Hematopoietic multipotent progenitor cell treated with erythropoietin and hydrocortisone succinate and interleukin-3 and kit ligand, for 17 days (in vitro differentiated cells): ENCODE measurements at places on chromosomes 4 and X.
A peak's percentile ranks its signal among the peaks of the same experiment; 100 is the strongest.

DNA sequence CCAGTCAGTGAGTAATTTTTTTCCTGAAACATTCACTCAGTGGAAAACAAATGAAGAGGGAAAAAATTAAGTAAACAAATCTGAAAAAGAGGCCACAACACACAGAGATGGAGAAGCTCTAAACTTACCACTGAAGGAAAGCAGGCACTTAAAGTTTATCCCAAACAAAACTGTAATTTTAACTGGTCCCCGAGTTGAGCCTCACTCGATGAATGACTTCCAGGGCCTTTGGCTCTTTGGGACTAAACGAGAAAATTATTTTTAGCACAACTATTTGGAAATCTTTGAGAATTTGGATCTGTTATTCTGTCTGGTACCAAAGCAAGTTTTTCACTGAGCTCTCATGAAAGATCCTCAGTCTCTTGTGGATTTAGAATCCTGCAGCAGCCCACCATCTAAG lies at the start of gene C1QTNF7:
C1QTNF7 (plus strand) TSS at position 333 of the 400 bp plus-strand sequence. CDS start 7,711 bp downstream, outside the sequence.
- no peak for DNase-seq

GRCh38 chr4:11748164-11748872 lies 319.6 kb upstream of the HS3ST1 start:
- no peak for DNase-seq

GRCh38 chrX:45264865-45265264 lies 64.2 kb upstream of the DIPK2B start:
- no peak for DNase-seq

GRCh38 chr4:128809477-128810330 lies at the start of gene JADE1:
Gene JADE1 (plus strand): TSS chr4:128809700. CDS start chr4:128831759, 22,059 bp downstream.
- DNase-seq: peak; percentile 89

DNA sequence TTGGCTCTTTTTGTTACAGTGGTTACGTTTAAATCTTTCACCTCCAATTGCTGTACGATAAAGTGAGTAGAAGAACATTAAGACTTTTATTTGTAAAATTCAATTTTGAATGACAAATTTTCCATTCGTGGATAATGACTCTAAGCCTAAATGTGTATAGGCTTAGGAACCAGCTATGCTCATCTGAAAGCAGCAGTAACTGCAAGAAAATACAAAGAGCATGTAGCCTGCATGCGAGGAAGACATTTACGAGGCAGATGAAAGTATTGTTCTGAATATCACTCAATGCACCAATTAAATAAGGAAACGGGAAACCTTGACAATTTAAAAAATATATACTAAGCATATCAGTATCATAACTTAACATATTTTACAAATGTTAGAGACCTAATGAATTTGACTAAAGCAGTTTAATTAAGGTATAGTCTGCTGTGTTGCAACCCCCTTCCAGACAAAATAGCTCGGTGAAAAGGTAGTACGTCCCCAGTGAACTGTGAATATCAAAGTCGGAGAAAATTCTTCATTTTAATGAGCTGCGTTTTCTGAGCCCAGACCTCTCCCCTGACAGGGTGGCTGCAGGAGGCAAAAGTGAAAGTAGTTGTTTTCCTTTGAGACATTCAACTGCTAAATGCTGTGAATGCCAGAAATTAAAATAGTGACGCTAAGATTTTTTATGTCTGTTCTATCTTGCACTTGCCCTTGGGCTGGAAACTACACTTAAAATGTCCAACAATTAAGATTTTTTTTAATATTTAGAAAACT lies 1236.5 kb upstream of the TENM3 start:
- no peak for DNase-seq

DNA sequence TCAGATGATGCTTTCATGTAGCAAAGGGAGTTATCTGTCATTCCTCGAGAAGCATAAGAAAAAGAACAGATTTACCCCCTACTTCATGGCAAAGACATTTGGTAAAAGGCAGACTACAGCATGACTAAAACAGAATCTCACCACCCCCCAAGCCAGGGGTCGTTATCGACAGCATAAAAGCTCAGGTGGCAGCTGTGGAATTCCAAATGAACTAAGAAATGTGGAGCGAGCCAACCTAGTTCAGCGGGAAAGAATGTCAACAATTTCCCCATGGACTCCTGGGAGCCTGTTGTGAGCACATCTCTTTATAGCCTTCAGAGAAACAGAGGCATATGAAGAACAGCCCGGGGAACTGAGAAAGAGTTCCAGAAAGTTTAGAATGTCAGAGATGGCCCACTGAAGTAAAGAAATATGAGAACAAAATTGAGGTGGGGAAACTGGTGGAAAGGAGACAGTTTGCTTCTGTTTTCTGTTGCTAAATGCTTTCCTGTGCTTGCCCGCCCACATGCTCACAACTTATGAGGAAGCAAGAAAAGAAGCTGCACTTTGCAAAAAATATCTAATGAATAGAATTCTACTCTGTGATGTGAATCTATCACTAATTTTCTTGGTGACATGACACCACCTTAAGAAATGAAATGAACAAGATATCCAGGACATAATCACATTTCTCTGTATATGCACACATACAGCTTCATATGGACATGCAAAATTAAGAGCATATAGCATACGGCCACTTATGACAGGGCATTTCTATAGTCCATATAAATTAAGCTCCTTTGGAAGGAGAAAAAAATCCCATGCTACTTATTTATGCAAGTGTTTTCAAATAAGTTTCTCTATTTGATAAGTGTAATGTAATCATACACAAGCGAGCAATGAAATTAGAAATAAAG lies 135.3 kb upstream of the MID1 start:
- DNase-seq: no peak

DNA sequence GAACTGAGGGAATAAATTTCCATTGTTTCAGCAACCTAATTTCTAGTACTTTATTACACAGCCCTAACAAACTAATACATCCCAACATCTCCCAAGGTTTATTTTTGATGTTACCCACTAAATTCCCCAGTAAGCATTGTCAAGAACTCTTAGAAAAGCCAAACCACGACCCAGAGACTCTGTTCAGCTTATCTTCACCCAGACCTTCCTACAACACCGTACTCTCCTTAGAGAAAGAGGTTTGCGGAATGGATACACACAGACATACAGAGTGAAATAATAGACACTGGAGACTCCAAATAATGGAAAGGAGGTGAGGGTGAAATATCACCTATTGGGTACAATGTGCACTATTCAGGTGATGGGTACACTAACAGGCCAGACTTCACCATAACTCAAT lies 75.6 kb downstream of the LRBA start:
- DNase-seq: no peak

DNA sequence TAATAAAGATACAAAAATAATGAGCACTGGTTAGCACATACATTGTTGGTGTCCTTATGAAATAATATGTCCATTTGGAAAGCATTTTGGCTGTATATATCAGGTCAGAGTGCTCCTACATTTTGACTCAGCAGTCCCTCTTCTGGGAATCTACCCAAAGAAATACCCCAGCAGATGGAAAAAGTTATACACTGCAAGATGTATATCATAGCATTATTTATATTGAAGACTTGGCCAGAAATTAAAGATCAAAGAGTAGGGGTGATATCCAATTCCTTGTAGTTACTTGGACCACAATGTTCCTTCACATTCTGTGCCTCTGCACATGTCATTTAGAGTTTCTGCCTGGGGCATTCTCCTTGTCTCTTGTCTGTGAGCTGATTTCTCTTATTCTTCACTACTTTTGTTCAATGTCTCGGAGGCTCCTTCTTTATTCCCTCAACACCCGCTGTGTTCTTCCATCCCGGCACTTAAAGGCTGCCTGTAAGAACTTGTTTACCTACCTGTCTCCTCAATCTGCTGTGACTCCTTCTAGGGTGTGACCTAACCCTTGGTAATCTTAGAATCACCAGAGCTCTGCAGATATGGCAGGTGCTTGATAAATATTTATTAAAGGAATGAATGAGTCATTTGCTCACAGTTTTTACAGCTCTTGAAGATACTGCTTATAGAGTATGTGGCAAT lies 3.1 kb upstream of the TSPAN5 start:
- peak; percentile 84 for DNase-seq

DNA sequence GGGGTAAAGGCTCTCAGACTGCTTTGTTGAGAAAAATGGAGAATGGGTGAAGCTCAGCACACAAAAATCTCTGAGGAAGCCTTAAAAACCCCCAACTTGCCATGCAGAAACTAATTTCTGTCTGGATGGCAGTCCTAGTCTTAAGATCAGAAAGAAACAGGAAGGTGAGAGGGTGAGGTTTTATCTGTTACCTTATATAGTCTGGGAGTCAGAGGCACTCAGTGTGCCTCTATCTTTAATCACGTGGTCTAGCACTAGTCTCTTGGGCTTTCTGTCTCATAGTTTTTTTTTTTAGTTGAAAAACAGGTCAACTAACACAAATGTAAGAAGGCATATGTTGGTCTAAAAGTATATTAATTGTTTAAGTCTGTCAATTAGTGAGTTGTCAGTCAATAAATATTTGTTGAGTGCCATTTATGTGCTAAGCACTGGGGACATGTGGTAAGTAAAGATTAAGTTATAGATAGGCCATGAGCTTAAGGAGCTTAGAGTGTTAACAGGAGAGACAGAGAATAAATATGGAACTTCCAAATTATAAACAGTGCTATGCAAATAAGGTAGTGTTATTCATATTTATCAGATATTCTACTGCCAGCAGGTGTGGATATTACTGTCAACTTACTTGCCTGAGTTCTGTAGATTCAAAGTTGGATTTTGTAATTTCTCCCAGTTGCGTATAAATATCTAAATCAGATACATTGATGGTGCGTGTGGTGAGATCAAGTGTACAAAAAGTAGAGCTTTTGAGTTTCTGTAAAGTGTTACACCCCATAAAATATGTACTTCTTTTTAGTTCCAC lies 7.0 kb downstream of the CYBB start:
- DNase-seq: no peak
